Astrocyte of the hippocampus (primary cell): ENCODE measurements at places on chromosomes 12 and 14.

DNA sequence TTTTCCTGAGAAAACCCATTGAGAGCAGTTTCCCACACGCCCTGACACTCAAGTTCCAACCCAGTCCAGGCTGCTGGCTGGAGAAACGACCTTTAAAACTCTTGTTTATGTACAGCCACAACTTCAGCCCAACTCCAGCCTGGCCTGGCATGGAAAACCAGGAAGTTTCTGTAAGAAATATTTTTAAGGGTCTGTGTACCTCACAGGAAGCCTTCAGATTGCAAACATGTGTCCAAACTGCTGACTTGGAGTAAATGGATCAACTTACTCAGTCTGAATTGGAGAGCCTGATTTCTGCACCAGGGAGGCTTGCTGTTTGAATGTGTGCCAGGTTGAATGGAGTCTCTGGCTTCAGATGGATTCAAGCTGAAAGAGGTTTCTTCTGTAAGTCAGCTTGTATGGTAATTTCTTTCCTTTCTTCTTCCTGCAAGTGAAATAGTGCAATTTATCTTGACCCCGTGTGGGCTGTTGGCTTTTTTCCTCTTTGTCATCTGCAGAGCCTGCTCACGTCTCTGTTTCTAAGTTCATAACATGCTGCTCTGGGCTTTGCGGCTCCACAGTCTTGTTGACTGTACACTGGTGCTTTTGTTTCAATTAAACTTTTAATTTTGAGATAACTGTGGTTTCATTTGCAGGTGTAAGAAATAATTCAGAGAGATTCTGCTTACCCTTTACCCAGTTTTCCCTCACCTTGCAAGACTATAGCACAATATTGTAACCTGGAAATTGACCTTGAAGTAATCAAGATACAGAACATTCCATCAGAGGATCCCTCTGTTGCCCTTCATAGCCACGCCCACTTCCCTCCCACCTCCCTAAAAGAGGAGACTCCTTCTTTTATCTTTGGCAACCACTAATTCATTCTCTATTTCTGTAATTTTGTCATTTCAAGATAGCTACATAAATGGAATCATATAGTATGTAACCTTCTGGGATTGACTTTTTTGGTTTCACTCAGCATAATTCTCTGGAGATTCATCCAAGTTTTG, 109.7 kb upstream of the PRMT8 start:
- DNase-seq = no peak

DNA sequence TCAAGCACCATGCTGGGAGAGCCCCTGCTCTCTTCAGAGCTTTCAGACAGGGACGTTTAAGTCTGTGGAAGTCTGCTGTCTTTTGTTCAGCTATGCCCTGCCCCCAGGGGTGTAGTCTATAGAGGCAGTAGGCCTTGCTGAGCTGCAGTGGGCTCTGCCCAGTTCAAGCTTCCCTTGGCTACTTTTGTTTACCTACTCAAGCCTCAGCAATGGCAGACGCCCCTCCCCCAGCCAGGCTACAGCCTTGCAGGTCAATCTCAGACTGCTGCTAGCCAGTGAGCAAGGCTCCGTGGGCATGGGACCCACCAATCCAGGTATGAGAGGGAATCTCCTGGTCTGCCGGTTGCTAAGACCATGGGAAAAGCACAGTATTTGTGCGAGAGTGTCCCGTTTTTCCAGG, 37.4 kb upstream of the C12orf71 start:
- DNase-seq = no peak

DNA sequence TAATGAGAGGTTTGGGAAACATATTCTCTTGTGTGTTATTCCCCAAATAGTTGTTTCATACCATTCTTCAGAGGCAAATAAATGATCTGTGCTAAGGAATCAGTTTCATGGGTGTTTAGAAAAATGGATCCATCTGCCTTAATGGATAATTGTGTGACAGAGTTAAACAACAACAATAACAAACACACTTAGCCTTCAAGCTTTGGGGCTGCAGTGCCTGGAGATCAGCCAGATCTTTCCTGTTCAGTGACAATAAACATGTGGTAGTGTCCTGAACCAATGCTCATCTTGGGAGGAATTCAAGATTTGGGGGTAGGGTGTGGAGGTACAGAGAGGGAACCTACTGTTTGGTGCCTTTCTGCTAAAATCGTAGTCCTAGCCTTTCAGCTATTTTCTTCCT, 93.7 kb upstream of the PRICKLE1 start:
- DNase-seq = no peak

DNA sequence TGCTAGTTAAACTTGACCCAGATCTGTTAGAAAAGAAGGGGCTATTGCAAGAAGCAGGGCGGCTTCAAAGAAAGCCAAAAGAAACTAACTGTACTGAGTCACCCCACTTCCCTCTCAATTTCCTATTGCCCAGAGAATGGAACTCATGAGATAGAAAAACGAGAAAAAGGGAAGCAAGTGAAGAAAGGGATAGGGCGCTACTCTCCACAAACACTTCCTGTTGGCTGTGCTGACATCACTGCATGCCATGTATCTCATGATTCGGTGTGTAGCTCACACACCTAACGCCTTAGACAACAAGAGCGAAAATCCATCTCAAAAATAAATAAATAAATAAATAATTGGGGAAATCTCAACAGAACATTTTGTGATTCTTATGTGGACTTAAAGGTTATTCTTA, 13.0 kb upstream of the P2RX4 start:
- DNase-seq = no peak

DNA sequence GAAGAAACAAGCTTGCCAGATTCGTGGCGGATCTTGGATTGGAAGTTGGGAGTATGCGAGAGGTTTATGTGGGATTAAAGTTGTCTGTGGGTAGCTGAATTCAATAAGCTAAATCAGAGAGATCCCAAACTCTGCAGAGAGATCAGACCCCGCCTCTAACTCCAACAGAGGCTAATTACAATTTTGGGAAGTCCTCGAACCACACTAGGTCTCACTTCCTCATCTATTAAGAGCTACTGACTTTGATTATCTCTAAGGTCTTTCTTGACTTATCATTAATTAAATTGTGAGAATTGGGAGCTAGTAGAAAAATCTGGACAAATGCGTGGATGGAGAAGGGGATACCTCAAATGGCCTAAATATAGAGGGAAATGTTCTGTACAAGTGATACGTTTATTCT, 9.1 kb downstream of the NTF3 start:
- DNase-seq = no peak
